HepG2 (cell line): ENCODE measurements at places on chromosomes 4 and X. TPM values are rescaled to one million over a fixed set of nuclear protein-coding genes. Genes with fewer than 3 reads are reported as not detected.

The PPEF1 gene
- not detected in 2 replicates for total RNA-seq

DNA sequence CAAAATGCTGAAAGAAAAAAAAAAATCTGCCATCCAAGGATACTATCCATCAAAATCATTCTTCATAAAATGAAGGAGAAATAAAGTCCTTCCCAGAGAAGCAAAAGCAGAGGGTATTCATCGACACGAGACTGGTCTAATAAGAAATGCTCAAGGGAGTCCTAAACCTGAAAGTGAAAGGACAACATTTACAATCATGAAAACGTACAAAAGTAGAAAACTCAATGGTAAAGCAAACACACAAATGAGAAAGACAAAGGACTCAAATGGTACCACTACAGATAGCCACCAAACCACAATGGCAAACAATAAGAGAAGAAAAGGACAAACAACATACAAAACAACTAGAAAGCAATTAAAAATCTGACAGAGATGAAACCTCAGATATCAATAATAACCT, 41.0 kb downstream of the CD99L2 start:
- no peak for DNase-seq
- H3K27ac ChIP-seq = no peak overlapping the region
- no peaks in the 10 kb centered on the region for H3K36me3 ChIP-seq
- no peak overlapping the region for H3K4me3 ChIP-seq

- no peaks in the 10 kb centered on the region for H3K27me3 ChIP-seq
- no peaks in the 10 kb centered on the region for H3K36me3 ChIP-seq
- H3K27ac ChIP-seq = no peak overlapping the region
- no peak overlapping the region for H3K4me3 ChIP-seq
- no peaks in the 10 kb centered on the region for H3K4me1 ChIP-seq
These were observed 7.6 kb downstream of the FAT4 start for GRCh38 chr4:125322366-125322730.

The CT45A9 gene
- not detected in 2 replicates for total RNA-seq

The PDHA1 gene
- total RNA-seq = 249 and 277 TPM in 2 replicates

DNA sequence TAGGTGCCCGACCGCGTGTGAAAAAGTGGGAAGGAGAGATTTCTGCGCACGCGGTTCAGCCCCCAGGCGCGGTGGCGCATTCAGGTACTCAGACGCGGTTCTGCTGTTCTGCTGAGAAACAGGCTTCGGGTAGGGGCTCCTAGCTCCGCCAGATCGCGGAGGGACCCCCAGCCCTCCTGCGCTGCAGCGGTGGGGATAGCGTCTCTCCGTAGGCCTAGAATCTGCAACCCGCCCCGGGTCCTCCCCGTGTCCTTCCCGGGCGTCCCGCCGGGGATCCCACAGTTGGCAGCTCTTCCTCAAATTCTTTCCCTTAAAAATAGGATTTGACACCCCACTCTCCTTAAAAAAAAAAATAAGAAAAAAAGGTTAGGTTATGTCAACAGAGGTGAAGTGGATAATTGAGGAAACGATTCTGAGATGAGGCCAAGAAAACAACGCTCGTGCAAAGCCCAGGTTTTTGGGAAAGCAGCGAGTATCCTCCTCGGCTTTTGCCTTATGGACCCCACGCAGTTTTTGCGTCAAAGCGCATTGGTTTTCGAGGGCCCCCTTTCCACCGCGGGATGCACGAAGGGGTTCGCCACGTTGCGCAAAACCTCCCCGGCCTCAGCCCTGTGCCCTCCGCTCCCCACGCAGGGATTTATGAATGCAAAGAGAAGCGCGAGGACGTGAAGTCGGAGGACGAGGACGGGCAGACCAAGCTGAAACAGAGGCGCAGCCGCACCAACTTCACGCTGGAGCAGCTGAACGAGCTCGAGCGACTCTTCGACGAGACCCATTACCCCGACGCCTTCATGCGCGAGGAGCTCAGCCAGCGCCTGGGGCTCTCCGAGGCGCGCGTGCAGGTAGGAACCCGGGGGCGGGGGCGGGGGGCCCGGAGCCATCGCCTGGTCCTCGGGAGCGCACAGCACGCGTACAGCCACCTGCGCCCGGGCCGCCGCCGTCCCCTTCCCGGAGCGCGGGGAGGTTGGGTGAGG, 3.7 kb downstream of the SHOX start:
- peaks cover 54% of the 10 kb centered on the region for H3K27me3 ChIP-seq
- H3K4me3 ChIP-seq = no peak overlapping the region
- H3K36me3 ChIP-seq = no peaks in the 10 kb centered on the region
- H3K27ac ChIP-seq = no peak overlapping the region

GRCh38 chr4:1721666-1722550, 587 bp downstream of the TACC3 start:
- H3K4me1 ChIP-seq = peaks cover 45% of the 10 kb centered on the region
- no peak for DNase-seq
- peaks cover 26% of the 10 kb centered on the region; the same call in 2 of the 3 replicates for H3K36me3 ChIP-seq
- peak overlapping the region; percentile 58 for H3K27ac ChIP-seq
- peak overlapping the region; percentile 94 for H3K4me3 ChIP-seq

GRCh38 chr4:61162116-61162515, 38.0 kb upstream of the ADGRL3 start:
- H3K36me3 ChIP-seq = no peaks in the 10 kb centered on the region
- no peak overlapping the region for H3K27ac ChIP-seq

DNA sequence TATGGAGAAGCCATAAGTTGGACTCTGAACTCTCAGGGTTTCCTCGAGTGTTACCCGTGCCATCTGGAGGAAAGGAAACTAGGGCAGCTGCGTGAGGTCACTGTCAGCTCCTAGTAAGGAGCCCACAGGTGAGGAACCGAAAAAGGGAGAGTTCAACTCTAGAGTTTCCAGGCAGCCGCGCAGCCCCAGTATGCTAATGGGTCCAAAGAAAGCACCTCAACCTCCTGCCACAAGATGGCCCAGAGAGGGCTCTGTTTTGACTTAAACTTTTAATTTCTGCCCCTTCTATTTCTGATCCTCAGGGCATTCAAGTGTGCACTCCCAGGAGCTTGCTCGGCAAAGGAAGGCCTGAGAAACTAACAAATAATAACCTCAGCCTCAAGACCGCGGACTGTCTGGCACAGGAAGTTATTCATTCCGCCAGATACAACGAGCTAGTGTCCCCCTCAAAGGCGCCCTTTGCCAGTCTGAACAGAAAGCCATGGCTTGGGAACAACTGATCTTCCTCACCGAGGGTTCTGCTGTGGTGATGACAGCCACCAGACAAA, 13.9 kb downstream of the SCARB2 start:
- peak overlapping the region; percentile 66 for H3K27ac ChIP-seq
- H3K36me3 ChIP-seq = peaks cover 4% of the 10 kb centered on the region; the same call in 1 of the 2 replicates
- DNase-seq = no peak
- H3K4me3 ChIP-seq = no peak overlapping the region
- no peaks in the 10 kb centered on the region for H3K27me3 ChIP-seq
- peaks cover 51% of the 10 kb centered on the region for H3K4me1 ChIP-seq

The MAGEA9B gene
- 0.07 TPM in 1 of 2 replicates, not detected in the other for total RNA-seq

- peak; percentile 86 for DNase-seq
- peaks cover 45% of the 10 kb centered on the region for H3K4me1 ChIP-seq
- peak overlapping the region; percentile 85 for H3K27ac ChIP-seq
- no peaks in the 10 kb centered on the region for H3K36me3 ChIP-seq
These were observed 550 bp downstream of the ADGRA3 start for GRCh38 chr4:22515145-22515887.

The DAPP1 gene
- not detected in 2 replicates for total RNA-seq

- H3K4me3 ChIP-seq = no peak overlapping the region
- no peaks in the 10 kb centered on the region for H3K4me1 ChIP-seq
- no peak for DNase-seq
- H3K27ac ChIP-seq = no peak overlapping the region
These were observed 19.5 kb upstream of the SUPT20HL2 start for GRCh38 chrX:24333371-24333770.

The MAGEB17 gene
- not detected in 2 replicates for total RNA-seq

DNA sequence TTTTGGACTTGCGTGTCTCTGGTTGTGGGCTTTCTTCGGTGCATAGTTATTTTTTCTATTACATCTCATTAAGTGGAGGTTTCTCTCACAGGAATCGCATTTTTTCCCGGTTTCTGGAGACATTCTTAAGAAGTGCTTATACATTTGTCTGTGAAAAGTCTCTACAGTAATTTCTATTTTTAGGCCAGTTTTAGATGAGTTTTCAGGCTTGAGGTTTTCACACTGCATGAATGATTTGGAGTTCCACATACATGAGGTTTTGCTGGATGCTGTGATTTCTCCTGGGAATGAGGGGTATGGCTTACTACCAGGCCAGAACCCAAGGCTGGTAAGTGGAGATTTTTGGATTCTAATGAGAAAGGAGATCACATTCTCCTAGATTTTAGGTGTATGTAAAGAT, 422.6 kb upstream of the SLIT2 start:
- DNase-seq = no peak
- H3K4me1 ChIP-seq = no peaks in the 10 kb centered on the region
- H3K27ac ChIP-seq = no peak overlapping the region
- no peaks in the 10 kb centered on the region for H3K36me3 ChIP-seq
- no peak overlapping the region for H3K4me3 ChIP-seq

The PDZD4 gene
- not detected in 2 replicates for total RNA-seq

DNA sequence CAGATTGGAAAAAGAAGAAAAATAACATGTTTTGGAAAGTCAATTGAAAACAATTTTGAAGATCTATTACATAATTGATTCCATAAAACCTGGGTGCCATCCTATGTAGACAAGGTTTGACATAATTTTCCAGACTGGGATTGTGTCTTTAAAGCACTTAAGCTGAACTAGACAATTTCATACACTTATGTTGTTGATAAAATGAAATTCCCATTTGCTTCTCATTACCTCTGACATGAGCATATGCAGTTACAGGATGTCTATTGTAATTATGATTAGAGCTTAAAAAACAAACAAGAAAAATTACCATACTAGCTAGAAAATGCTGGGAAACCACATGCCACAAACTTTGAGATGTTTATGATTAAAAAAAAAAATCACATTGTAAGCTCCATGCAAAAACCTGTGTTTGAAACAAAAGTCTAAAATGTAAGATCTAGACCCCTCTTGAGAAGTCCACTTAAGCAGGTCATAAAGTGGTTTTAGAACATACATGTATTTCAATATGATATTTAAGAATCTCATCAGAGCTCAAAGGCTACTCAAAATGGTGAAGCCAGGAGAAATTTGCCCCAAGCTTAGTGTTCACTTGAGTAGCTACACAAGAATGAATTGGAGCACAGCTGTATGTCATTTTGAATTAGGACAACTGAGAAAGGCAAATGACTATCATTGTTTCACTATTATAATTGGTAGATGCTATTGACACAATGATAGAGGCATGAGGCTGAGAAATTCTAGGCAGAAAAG, 181.1 kb upstream of the PABPC4L start:
- H3K27ac ChIP-seq = no peak overlapping the region
- H3K27me3 ChIP-seq = no peaks in the 10 kb centered on the region
- H3K4me1 ChIP-seq = no peaks in the 10 kb centered on the region

The GPR173 gene
- not detected in 2 replicates for total RNA-seq

The CT45A3 gene
- not detected in 2 replicates for total RNA-seq

DNA sequence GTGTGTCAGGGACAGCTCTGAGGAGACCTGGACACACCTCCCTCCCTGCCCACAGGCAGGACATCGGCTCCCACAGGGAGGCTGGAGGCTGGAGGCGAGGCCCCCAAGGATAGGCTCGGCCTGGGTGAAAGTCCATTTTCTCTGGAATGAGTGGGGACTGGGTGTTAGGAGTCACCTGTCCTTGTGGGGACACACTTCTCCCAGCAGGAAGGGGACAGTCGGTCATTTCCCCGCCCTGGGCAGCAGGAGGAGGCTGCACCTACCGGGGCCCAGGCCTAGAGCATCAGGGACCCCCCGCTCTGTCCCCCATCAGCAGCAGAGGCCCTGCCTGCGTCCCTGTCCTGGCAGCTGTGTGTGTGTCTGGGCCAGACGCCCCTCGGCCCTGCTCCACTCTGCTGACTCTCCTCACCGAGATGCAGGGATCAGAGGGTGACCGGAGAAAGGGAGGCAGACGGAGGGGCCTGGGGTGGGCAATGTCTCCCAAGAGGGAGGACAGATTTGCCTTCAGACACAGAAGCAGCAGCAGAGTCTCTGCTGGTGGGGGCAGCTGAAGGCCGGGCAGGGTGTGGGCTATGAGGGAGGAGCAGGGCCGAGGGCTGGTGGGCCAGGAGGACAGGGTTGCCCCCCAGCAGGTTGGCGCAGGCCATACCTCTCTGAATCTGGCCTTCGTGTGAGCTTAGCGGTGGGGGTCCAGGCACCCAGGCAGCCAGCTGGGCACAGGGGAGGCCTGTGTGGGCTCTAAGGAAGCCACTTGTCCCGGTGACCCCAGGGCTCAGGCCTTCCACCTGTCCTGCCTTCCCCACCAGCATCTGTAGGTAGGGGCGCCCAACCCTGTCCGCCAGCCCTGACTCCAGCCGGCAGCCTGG, 125.7 kb upstream of the NKX1-1 start:
- no peaks in the 10 kb centered on the region for H3K36me3 ChIP-seq
- no peak for DNase-seq
- peaks cover 7% of the 10 kb centered on the region for H3K27me3 ChIP-seq
- H3K4me1 ChIP-seq = peaks cover 7% of the 10 kb centered on the region

The TSPAN6 gene
- 78.4 and 133 TPM in 2 replicates for total RNA-seq

GRCh38 chr4:48361012-48361400, 19.7 kb downstream of the SLAIN2 start:
- no peak overlapping the region for H3K4me3 ChIP-seq
- no peak for DNase-seq
- H3K27me3 ChIP-seq = no peaks in the 10 kb centered on the region
- no peaks in the 10 kb centered on the region for H3K36me3 ChIP-seq

The CBLL2 gene
- not detected in 2 replicates for total RNA-seq

DNA sequence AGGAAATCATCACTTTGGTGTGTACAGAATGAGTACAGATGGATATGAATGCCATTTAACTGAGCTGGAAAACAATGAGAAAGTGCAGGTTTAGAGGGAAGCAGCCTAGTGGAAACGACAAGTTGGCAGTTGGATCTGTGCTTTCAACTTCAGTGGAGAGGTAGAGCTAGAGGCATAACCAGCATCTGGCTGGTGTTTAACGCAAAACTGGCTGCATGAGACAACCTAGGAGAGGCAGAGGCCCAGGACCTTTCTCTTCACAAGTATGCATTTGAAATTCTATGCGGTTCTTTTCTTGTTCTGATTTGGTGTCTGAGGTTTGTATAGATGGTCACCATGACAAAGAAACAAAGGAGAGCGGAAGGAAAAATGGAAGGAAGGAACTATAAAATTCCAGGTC, 63.1 kb downstream of the ANXA5 start:
- H3K27ac ChIP-seq = no peak overlapping the region
- DNase-seq = no peak
- H3K4me3 ChIP-seq = no peak overlapping the region
